ENCODE measurements at places on chromosomes 6 and 20.

DNA sequence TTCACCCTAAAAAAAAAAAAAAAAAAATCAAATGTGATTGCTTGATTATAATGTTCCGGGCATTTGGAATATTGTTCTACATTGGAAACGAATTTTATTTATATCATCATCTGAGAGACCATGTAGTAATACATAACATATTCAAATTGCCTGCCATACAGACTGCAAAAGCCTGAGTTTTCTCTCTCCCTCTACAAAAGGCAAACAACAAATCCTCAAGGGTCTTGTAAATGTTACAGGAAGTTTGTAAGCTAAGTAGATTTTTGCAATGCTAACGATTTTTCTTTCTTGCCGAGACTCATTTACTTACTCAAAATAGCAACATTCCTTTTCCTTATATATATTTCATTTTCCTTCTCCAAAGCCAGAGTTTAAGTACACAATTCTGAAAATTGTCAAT, 49.0 kb upstream of the HTR1E start:
- DNase-seq, result no peak

GRCh38 chr6:9025228-9025627, 589.9 kb upstream of the SLC35B3 start:
- DNase-seq, result no peak

DNA sequence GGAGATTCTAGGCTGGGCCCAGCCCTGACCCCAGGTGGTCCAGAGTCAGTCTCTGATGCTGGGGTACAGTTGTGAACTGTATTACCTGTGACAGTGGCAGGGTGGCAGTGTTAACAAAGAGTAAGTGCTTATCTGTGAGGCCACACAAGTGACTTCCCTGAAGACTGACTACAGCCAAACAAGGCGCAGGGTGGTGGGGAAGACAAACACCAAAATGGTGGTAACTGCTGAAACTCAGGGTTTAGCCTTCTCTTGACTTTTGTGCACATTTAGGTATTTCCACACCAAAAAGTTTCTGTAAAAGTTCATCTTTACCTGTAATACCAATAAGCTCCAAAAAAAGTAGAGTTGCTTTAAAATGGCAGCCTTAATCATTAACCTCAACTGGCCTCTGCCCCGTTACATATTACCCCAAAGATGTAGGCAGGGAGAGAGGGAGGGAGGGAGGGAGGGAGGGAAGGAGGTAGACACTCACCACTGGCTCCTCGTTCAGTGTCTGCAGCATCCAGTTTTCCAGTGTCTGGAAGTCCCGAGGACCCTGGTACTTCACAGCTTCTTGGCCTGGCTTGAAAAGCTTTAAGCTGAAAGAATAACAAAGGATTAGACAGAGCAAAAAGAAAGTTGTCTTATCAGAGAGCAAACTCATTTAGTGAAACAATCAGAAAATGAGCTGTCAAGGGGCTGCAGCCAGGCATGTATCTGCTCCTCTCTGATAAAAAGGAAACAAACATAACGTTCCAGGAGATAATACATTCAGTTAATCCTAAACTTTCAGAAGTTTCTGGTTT, 11.3 kb downstream of the TXNDC5 start:
- no peak for DNase-seq

- DNase-seq, result no peak
These were observed 270.3 kb downstream of the LAMA2 start for GRCh38 chr6:129153257-129153656.

- DNase-seq, result no peak
These were observed 139.1 kb downstream of the CDH26 start for GRCh38 chr20:60097285-60097684.

Measured in activated CD4-positive, CD25-positive, alpha-beta regulatory T cell treated with anti-CD3 and anti-CD28 coated beads, Interleukin-2, amount 50 U/mL, for 16 hours (primary cell).